Stimulated activated CD8-positive, alpha-beta memory T cell treated with anti-CD3 and anti-CD28 coated beads, Interleukin-7, amount 100 ng/mL, for 1 hour (primary cell): ENCODE measurements at places on chromosomes 5 and 9.

- DNase-seq = no peak
Measured at GRCh38 chr5:112737070-112737462, 619 bp upstream of the APC start.

- no peak for DNase-seq
Measured at GRCh38 chr5:172437445-172438318, 16.6 kb downstream of the SH3PXD2B start.

- no peak for DNase-seq
Measured at GRCh38 chr5:78527054-78527859, 121.3 kb downstream of the LHFPL2 start.

- no peak for DNase-seq
Measured at GRCh38 chr9:642014-642413, 199.5 kb upstream of the DMRT1 start.

DNA sequence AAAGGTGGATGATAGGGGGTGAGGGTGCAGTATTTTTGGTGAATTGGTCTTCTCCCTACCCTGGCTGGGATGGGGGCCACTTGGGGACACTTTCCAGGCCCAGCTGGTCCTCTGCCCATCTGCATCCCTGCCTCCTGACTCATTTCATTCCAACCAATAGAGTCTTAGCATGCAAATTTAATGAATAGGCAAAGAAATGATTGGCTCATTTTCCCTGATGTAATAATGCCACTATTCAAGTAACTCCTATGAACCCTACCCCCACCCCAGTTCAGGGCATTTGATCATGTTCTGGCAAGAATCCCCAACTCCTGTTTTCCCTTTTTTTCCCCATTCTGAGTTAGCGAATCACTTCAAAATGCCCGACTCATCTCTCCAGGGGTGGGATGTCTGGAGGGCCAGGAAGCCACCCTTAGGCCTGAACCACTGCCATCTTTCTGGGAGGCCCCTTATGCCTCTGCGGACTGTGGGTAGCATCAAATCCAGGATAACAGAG is 56.7 kb downstream of the PCDH1 start:
- no peak for DNase-seq

- DNase-seq = no peak
Measured at GRCh38 chr5:120372899-120373298, 91.2 kb upstream of the PRR16 start.

DNA sequence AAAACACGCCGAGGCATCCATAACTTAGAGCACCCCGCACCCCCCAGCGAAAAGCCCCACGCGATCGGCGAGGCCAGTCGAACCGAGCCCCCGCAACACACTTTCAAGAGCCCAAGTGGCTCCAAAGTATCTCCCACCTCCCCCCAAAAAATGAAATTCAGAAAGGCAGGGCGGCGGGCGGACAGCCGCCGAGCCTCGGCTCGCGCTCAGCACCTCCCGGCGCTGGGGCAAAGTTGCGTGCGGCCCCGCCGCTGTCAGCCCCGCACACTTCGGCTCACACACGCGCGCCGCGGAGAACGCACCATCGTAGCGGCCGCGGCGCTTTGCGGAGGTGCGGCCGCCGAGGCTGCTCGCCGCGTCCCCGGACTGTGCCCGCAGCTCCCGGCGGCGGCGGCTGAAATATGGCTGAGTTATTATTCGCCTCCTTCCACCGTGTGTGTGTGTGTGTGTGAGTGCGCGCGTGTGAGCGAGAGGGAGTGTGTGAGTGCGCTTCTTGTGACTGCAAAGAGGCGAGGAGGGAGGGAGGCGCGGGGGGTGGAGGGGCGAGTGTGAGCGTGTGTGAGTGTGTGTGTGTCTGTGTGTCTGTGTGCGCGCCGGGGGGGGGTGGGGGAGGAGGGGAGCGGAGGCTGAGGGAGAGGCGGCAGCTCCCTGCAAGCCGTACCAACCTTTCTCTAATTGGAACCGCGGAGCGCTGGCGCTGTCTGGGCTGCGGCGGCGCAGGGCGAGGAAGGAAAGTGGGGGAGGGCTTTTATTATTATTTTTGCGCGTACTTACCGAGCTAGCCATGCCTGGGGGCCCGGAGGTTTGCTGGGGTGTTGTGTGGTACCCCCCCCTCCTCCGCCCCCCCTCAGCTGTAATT is 599 bp downstream of the MLLT3 start:
- DNase-seq = peak; percentile 44

DNA sequence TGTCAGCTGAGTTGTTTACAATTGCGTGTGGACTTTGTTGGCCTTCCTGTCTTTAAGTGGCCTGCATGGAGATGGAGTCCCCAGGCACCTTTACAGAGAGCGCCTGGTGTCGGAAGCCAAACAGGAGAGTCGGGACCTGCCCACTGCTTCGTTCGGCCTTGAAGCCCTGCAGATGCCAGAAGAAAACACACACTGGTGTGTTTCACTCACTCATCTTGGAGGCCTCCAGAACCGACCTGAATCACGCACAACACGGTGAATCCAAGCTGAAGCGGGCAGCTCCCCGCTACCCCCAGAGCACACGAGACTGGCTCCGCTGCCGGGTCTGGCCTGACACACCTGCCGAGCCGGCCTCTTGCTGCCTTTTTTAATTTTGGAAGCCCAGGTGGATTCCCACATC is 419.4 kb upstream of the IRX4 start:
- no peak for DNase-seq

DNA sequence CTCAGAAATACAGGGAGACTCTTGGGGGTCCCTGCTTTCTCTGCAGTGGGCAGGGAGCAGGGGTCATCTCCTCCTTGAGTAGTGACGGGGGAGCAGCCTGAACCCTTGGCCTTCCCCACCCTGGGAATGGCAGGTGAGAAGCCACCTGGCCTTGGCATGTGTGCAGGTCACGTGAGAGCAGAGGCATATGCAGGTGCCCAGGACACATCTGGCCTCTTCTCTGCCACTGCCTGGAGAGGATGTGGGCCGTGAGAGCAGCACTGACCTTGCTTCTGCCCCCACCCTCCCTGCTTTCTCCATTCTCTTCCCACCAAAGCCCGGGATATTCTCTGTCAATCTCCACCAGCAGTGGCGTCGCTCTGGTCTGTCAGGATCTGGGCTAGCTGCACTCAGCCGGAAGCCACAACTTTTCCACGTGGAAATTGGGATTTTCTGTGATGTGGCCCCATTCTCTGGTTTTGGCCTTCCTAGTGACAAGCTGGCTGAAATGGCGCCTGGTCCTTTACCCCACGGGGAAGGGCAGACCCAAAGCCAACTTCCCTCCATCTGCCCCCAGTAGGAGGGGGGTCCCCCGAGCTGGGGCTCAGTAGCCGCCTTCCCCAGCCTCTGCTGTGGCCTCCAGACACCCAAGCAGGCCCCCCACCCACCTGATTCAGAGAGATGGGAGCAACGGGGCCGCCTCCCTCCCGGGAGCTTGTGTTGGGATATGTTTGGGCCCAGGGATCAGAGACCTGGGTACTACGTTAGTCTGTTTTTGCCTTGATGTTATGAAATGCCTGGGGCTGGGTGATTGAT is 70.4 kb upstream of the FCN1 start:
- no peak for DNase-seq

GRCh38 chr5:156330141-156330870 is 3.3 kb downstream of the SGCD start:
- no peak for DNase-seq

DNA sequence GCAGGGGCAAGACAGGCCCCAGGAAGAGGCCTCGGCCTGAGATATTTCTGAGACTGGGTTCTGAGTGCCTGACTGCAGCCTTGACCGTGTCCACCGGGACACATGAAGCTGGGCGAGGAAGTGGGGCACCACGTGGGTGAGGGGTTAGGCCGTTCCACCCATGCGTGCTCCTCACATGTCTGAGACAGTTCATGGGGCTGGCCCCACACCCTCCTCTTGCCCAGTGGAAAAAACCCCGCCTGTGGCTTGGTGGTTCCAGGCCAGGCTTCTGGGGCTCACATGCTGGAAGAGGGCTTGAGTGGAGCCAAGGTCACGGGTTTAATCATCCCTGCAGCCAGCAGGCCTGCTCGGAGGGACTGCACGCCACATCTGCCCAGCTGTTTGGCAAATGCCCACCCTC is 11.4 kb downstream of the HMCN2 start:
- DNase-seq = no peak

- no peak for DNase-seq
Measured at GRCh38 chr5:129022599-129022998, 57.3 kb downstream of the SLC27A6 start.

DNA sequence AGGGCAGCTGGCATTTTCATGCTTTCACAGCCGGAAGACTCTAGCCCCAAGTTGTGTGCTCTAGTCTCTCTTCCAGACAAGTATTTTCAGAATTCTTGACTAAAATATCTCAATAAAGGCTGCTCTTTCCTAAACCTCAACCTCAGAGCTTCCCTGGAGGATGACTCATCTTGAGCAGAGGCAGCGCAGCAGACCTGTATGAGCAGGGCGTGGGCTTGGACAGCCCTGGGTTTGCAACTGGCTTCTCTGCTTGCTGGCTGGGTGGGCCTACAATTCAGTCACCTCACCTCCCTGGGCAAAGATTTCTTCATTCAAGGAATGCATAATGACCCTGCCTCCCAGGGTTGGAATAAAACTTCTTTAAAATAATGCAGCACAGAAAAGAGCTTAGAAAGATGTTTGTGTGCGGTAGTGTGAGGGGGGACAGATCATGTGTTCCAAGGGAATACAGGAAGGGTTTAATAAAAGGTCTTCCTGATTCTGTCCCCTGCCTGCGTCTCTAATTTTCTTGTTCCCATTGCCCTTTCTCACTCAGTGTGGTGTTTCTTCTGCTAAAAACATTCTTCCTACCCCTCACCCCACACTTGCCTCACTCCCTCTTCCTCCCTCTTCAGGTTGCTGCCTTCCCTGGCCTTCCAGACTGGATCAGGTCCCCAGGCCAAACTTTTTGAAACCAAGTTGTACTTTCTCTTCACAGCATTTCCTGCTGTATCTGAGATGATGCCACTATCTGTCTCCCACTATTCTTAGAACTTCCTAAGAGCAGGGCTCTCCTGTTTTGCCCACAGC is 39.4 kb upstream of the MAP1B start:
- no peak for DNase-seq

DNA sequence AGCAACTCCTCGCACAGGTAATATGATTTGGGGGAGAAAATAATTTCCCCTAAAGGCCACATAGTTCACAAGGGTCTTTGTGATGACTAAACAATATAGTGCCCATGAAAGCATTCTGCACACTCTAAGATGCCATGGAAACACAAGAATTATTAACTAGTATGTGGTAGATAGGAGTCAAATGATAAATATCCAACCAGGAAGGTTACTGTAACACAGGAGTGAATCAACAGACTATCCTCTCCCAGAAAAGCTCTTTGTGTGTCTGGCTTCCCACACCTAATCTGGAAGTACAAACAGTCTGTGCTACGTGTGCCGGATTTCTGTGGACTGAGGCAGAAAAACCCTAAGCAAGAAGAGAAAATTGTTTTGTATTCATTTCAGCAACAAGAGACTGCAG is 70.0 kb downstream of the OTP start:
- DNase-seq = no peak

GRCh38 chr5:80125962-80126480 is 90.9 kb downstream of the THBS4 start:
- DNase-seq = no peak

GRCh38 chr9:123063177-123063598 is 29.7 kb downstream of the GPR21 start:
- no peak for DNase-seq

DNA sequence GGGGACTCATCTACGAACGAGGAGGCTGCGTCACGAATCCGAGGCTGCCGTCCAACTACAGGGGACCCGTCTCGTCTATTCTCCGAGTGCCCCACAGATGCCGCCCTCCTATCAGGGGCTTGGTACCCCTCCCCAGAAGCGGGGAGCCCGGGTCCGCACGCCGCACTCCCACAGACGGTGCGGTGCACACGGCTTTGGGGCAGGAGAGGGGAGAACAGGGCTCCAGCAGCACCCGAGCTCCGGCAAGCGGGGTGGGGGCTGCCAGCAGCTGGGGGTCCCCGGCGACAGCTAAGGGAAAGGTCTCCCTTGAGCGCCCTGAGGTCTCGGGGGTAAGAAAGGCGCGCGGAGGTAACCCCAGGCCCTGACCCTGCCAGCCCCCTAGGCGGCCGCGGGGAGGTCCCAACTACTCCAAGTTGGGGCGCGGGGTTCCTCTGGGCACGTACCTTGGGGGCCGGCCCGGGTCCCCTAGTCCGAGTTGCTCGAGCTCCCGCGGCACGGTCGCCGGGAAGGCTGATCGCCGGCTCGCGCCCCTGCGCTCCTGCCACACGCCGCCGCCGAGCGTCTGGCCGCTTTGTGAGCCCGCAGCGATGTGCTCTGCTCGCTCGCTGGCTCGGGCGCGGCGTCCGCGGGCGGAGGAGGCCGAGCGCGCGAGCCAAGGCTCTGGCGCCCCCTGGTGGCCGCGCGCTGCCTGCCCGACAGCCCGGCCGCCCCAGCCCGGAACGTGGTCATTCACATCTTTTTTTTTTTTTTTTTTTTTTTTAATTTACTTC is at the start of gene SPOCK1:
Gene SPOCK1, minus strand, starts transcription at position 591 of the 770 bp plus-strand sequence.
- DNase-seq = peak; percentile 8
